ENCODE measurements at places on chromosomes 2 and 18. TPM values are rescaled to one million over a fixed set of nuclear protein-coding genes. Genes with fewer than 3 reads are reported as not detected.

GRCh38 chr2:120501591-120501990 is 155.7 kb downstream of the INHBB start:
- H3K4me1 ChIP-seq = peaks cover 16% of the 10 kb centered on the region
- DNase-seq = no peak
- H3K36me3 ChIP-seq = no peaks in the 10 kb centered on the region
- H3K27me3 ChIP-seq = peaks cover 17% of the 10 kb centered on the region
- no peak overlapping the region for H3K27ac ChIP-seq
- no peak overlapping the region for H3K4me3 ChIP-seq

- H3K27me3 ChIP-seq = no peaks in the 10 kb centered on the region
- DNase-seq = no peak
- H3K36me3 ChIP-seq = no peaks in the 10 kb centered on the region
- H3K27ac ChIP-seq = no peak overlapping the region
- H3K4me1 ChIP-seq = no peaks in the 10 kb centered on the region
These were observed 226.1 kb upstream of the KLHL14 start for GRCh38 chr18:32998921-32999320.

DNA sequence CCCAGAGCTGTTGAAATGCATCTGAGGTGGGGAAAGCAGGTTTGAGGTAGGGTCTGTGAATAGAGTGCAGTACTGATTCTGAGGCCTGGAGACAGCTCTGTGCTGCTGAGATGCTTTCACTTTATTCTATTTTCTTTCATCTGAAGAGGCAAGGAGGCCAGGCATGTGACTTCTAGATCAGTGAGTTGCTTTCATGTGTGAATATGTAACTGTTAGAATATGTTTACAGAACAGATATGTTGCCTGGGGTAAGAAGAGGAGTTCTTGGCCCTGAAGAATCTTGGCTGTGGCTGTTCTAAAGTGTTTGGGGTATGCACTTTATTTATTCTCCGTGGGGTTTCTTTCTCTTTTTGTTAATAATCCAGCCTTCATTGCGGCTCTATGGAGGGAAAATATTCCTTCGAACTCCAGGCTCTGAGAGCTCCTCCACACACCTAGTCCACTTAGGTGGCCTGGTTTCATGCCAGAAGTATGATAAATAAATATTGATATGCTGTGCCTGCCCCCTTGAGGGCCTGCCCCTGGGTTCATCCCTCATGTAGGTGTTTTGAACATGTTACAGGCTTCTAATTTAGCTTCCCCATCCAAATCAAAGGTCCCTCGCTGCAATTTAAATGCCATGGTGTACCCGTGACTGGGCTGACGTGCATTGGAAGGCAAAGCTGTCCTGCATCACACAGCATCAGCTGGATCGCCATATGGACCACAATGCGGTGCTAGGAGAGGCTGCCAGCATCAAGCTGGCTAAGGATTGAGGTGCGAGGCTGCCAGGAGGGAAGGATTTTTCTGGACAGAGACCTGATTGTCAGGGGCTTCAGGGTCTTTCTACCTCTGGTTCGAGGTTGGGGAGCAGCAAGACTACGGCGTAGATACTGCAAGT is 102.9 kb downstream of the PRKCE start:
- no peaks in the 10 kb centered on the region for H3K36me3 ChIP-seq
- H3K4me1 ChIP-seq = peaks cover 80% of the 10 kb centered on the region
- DNase-seq = no peak
- H3K27me3 ChIP-seq = peaks cover 1% of the 10 kb centered on the region
- peak overlapping the region; percentile 99 for H3K27ac ChIP-seq
- H3K4me3 ChIP-seq = no peak overlapping the region

- H3K4me1 ChIP-seq = peaks cover 20% of the 10 kb centered on the region
- H3K27me3 ChIP-seq = no peaks in the 10 kb centered on the region
- H3K27ac ChIP-seq = no peak overlapping the region
- no peak for DNase-seq
- H3K4me3 ChIP-seq = no peak overlapping the region
- no peaks in the 10 kb centered on the region for H3K36me3 ChIP-seq
These were observed 309.7 kb downstream of the XIRP2 start for GRCh38 chr2:167198009-167198408.

The SKOR2 gene
- total RNA-seq = not detected

The ERFE gene
- 0.19 TPM for total RNA-seq

GRCh38 chr2:239819091-239819973 is 205.8 kb downstream of the NDUFA10 start:
- H3K36me3 ChIP-seq = peaks cover 11% of the 10 kb centered on the region
- no peak for DNase-seq
- no peaks in the 10 kb centered on the region for H3K4me1 ChIP-seq
- H3K27ac ChIP-seq = no peak overlapping the region
- H3K4me3 ChIP-seq = no peak overlapping the region
- peaks cover 16% of the 10 kb centered on the region for H3K27me3 ChIP-seq

Measured in HFFc6 (cell line).